Liver (tissue), 10 donors: ENCODE measurements at places on chromosomes 5 and 9.

- DNase-seq = no peak
Measured at GRCh38 chr9:98271479-98271878, 16.0 kb upstream of the TBC1D2 start.

DNA sequence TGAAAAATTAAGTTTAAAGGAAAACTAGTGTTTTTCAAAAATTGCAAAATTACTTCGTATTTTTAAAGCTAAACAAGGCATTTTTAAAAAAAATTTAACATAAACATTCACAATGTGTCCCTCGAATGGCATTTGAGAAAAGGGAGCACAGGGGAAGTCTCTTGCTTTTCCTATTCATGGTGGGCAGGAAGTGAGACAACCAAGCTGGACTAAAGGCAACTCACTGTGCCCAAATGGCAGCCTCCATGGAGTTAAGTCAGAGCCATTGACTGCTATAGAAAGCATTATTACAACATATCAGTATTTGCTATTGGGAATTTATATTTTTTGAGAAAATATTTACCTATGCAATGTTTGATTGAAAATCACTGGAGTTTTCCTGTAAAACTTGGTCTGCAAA is 8.3 kb downstream of the HNRNPH1 start:
- no peak for DNase-seq

- no peak for DNase-seq
Measured at GRCh38 chr5:34047774-34048572, 5.0 kb upstream of the C1QTNF3 start.

- no peak for DNase-seq
Measured at GRCh38 chr5:42779083-42779482, 22.5 kb downstream of the CCDC152 start.

GRCh38 chr5:179258001-179258921 is 87.0 kb downstream of the ADAMTS2 start:
- DNase-seq = no peak

GRCh38 chr9:135960411-135961276 is 529 bp downstream of the UBAC1 start:
- no peak for DNase-seq

DNA sequence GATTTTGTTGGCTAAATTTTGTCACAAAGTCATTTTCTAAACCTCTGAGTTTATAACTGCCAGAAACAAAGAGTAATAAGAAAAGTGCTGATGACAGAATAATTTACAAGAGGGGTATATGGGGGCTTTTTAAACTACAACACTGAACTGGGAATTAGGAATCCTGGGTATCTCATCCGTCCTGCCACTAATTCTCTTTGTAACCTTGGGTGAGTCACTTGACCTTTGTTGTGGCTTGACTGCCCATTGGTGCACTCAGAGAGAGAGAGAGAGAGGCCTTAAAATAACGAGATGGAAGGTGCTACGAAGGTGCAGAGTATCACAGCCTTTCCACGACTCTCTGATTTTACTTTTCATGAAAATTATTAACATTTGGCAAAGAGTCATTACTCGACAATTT is 130.3 kb upstream of the CNTLN start:
- no peak for DNase-seq

- no peak for DNase-seq
Measured at GRCh38 chr5:32565145-32565544, 20.2 kb upstream of the SUB1 start.

- DNase-seq = no peak
Measured at GRCh38 chr9:89626741-89627265, 22.0 kb downstream of the GADD45G start.

DNA sequence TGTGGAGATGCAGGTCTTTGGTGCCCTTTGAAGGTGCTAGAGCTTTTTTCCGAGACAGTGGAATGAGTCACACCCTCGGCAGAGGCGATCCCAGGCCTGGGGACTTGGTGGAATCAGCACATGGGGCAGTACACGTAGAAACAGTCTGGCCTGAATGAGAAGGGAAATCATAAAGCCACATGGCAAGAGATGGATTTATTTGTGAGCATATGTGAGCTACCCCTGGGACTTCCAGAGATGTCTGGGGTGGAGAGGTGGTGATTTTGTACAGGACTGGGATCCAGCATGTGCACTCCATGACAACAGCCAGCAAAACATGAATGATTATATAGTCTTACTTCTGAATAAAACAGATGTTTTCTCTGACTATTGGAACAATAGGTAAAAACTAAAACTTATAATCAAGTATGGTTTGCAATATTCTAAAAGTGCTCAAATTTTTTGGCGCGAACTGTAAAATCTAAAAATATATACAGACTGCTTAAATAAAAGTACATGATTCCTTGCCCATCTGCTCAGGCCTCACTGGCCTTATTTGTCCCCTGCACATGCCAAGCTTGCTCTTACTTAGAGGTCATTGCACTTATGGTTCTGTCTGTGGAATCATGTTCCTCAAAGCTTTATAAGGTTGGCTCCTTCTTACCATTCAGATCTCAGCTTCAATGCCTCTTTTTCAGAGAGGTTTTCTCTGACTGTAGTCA is 54.7 kb upstream of the SMARCA2 start:
- DNase-seq = no peak

- no peak for DNase-seq
Measured at GRCh38 chr9:125854553-125855275, 107.5 kb downstream of the PBX3 start.

- no peak for DNase-seq
Measured at GRCh38 chr5:9226016-9226536, 319.8 kb downstream of the SEMA5A start.

DNA sequence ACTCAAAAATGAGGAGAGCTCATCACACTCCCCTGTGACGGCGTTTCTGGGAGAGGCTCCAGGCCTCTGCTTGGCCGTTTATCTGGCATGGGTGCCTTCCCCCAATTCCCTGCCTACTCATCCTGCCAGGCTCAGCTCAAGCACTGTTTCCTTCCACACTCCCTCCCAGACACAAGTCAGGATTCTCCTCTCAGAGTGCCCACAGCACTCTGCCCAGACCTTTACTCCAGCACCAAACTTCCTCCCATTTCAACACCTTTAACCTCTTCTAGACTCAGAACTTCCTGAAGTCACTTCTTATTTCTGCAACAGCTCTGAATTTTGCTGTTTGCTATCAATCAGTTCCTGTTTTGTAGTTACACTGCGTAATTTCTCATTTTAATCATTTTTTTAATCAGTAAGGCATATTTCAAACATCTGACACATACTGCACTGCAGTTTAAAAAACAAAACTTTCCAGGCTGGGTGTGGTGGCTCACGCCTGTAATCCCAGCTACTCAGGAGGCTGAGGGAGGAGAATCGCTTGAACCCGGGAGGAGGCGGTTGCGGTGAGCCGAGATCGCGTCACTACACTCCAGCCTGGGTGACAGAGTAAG is 16.0 kb downstream of the TRMO start:
- DNase-seq = no peak

GRCh38 chr9:124273427-124274160 is 15.8 kb downstream of the NEK6 start:
- DNase-seq = no peak

DNA sequence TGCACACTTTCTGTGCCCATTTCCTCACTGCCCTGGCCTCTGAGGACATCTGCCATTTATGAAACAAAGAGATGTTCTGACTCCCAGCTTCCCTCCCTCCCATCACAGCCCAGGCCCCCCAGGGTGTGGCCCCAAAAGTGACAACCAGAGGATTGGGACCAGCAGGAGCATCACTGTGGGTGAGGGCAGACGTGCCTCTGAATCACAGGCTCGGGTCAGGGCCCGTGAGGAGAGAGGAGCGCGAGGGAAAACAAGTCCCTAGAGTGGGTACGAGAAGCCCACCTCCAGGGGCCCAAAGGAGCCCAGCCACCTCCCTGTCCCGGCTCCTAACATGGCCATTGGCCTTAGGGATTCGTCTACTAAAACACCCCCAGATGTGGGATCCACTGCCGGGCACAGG is 138.0 kb upstream of the FSTL4 start:
- peak; percentile 5 for DNase-seq

DNA sequence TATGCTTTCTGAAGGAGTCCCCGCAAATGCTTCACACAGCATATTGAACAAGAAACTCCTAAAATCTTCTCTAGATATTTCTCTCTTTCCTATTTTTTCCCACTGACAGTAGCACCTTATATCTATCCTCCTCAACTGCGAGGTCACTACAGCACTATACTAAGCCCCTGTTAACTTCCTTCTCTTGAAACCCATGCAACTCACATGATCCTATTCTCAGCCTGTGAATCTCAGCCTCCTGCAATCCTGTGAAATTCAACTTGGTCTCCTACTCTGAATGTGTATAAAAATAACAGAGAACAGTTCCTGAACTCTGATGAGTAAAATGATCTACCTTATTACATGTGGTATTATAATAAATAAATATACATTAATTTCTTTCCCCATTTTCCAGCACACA is 6.1 kb upstream of the PLGRKT start:
- DNase-seq = no peak

DNA sequence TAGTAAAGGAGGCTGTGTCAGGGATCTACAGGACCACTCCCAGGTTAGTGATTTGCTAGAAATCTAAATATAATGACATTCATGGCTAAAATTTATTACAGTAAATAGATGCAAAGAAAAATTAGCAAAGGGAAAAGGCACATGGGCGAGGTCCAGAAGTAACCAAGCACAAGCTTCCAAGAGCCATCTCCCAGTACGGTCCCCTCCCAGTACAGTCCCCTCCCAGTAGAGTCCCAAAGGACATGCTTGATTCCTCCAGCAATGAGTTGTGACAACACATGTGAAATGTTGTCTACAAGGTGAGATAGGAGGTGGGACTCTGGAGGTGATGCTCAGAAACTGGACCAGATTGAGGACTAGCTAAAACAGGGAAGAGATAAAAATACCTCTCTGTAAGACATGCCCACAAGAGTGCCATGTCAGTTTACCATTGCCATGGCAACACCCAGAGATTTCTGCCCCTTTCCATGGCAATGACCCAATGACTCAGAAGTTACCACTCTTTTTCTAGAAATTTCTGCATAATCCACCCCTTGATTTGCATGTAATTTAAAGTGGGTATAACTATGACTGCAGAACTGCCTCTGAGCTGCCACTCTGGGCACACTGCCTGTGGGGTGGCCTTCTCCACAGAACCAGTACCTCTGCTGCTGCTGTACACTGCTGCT is 27.9 kb upstream of the CEMIP2 start:
- DNase-seq = no peak

GRCh38 chr5:87122151-87122977 is 145.3 kb upstream of the RASA1 start:
- DNase-seq = no peak

GRCh38 chr9:76557674-76558225 is 98.8 kb downstream of the GCNT1 start:
- no peak for DNase-seq

DNA sequence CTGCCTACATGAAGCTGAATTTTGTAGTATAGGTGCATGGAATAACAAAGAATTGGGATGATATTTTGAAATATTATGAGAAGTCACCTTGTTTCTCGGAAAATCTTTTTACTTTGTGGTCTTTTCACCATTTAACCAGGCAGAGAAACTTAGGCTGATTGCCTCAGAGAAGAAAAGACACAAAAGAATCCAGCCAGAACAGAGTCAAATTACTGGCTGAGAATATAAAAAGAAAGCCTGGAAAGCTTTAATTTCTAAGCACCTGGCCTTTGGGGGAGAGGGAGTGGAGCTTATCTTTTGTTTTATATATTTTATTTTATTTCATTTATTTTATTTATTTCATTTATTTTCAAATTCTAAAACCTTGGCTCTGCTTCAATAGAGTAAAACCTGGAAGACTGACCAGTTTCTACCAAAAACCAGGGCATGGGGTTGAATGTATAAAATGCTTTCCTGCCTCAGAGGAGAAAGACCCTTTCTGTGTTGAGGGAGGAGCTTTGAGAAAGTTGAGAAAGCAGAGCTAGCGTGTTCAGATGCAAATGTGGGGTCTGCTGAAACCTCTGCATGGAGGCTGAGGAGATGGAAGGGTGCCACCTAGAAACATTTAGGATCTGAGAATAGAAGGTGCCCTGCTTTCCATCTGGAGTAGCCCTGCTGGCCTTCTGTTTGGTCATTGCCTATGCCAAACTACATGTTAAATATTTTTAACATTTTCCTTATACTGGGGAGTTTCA is 81.6 kb downstream of the NREP start:
- DNase-seq = no peak

DNA sequence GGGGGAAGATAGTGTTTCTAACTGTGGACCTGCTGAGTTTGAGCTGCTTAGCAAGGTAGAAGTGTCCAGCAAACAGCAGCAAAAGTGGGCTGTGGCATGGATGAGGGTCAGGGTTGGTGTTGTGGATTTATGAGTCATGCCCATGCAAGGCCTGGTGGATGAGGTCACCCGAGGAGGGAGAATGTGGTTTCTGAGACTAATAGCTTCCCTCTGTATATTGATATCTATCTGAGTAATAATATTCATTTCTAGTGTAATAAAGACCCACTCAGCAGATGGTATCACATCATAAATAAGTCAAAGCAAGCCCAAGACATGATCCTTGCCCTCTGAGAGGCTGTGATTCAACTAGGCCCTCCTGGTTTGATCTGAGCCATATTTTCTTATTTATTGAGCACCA is 597.8 kb upstream of the CLINT1 start:
- DNase-seq = no peak

DNA sequence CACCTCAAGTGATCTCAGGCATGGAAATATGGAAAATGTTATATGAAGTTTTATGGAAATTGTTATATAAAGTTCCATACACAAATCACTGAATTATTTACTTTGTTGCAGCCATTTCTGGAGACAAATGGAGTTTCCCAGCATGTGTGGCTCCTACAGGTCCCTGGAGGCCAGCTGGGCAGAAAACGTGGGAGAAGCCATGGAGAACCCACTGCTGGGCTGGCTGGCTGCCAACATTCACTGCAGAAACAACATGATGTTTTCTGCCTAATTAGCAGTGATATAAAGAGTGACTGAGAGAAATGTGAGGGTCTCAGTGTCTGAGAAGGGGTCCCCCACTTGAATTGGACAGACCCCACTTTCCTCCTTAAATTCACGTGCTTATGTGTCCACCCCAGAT is 208.8 kb upstream of the IRX2 start:
- DNase-seq = no peak
